ENCODE measurements at places on chromosomes 1 and 21. TPM values are rescaled to one million over a fixed set of nuclear protein-coding genes. Genes with fewer than 3 reads are reported as not detected.
A peak's percentile ranks its signal among the peaks of the same experiment; 100 is the strongest.

The EPHX1 gene
- total RNA-seq, result 66.0 TPM

DNA sequence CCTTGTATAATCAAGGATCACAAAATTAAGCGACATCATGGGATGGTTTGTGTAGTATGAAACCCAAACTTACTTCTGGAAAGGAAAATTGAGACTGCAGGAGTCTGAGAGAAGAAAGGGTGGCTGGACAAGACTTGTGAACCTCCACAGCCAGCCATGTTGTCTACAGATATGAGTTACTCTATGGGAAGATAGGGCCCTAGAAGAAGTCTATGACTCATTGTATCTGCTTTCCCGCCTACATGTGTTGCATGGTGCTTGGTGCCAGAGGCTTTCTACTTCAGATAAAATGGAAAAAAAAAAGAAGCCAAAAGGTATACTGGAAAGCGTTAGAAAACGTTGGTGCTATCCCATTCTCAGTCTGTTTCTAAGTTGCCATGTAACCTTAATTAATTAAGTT, 18.7 kb upstream of the OR6N2 start:
- DNase-seq, result no peak
- H3K4me1 ChIP-seq, result no peaks in the 10 kb centered on the region
- no peaks in the 10 kb centered on the region for H3K27me3 ChIP-seq
- no peaks in the 10 kb centered on the region for H3K36me3 ChIP-seq
- no peak overlapping the region for H3K27ac ChIP-seq

- H3K27me3 ChIP-seq, result peaks cover 4% of the 10 kb centered on the region
- H3K36me3 ChIP-seq, result no peaks in the 10 kb centered on the region
- peak overlapping the region; percentile 14 for H3K4me3 ChIP-seq
- H3K27ac ChIP-seq, result no peak overlapping the region
Measured at GRCh38 chr1:234214129-234214910, 158.9 kb upstream of the COA6 start.

GRCh38 chr1:150560576-150561253, 11.5 kb downstream of the ADAMTSL4 start:
- peak; percentile 92 for DNase-seq
- H3K27ac ChIP-seq, result peak overlapping the region; percentile 100
- H3K27me3 ChIP-seq, result no peaks in the 10 kb centered on the region
- peaks cover 74% of the 10 kb centered on the region for H3K4me1 ChIP-seq

- H3K4me1 ChIP-seq, result peaks cover 19% of the 10 kb centered on the region
- H3K27ac ChIP-seq, result peak overlapping the region; percentile 68
- no peaks in the 10 kb centered on the region for H3K27me3 ChIP-seq
- peak overlapping the region; percentile 69 for H3K4me3 ChIP-seq
- DNase-seq, result no peak
- H3K36me3 ChIP-seq, result peaks cover 15% of the 10 kb centered on the region
Measured at GRCh38 chr1:67683766-67684525, 1.1 kb upstream of the GADD45A start.

Measured in right atrium auricular region (tissue), 2 donors.